ENCODE measurements at places on chromosomes 3 and 15.

- no peak for DNase-seq
These were observed 384.2 kb downstream of the CGGBP1 start for GRCh38 chr3:87674397-87675161.

GRCh38 chr3:50483374-50483773, 20.1 kb downstream of the CACNA2D2 start:
- no peak for DNase-seq

GRCh38 chr15:59867086-59867855, 136.8 kb upstream of the FOXB1 start:
- no peak for DNase-seq

GRCh38 chr15:50633653-50634052, 52.9 kb downstream of the TRPM7 start:
- DNase-seq: no peak

DNA sequence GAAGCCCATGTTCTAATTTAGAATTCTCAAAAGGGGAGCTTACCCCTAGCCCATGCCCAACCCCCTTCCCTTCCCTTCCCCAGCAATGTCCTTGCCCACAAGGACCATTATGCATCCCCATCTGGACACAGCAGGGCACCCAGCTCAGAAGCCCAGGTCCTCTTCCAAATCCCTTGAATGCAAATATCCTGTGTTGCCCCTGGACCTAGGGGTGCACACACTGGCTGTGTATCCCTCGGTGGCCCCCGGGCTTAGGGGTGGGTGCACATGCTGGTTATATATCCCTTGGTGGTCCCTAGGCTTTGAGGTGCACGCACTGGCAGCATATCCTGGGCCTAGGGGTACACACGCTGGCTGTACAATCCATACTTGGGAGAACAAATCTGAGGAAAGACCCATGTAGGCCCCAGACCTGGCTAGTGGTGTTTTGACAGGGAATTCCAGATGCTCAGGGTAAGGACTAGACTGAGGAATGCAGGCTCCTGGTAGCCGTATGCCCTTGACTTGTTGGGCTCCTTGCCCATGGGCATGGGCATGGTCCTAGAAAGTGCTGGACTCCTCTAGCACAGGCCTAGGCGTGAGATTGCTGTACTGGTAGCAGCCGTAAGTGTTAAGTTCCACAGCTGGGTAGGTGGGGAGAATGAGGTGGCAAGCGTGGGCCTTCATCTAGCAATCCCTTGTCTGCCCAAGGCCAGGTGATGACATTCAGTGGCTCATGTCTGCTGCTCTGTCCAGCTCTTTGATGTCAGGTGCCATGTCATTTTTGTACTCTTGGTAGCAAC, 222.4 kb downstream of the OPA1 start:
- no peak for DNase-seq

DNA sequence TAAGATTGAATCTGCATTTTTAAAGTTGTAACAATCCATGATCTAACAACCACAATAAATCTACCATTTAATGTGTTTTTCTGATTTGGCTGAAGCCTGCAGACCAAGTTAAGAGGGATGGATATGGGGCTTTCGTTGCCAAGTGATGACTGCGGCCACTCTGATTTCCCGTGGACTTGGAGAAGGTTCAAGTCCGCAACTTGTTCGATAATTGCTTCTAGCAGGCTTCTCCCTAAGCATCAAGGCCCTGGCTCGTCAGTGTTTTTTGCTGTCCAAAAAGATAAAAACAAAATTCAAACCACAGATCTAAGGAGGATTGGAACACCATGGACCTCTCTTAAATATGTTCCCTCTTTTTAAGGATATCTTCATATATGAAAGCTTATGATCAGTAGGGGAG, 256.6 kb downstream of the CNTN3 start:
- no peak for DNase-seq

Data from WERI-Rb-1 (cell line).